Glutamatergic neuron (in vitro differentiated cells): ENCODE measurements at places on chromosomes 3 and 15. TPM values are rescaled to one million over a fixed set of nuclear protein-coding genes. Genes with fewer than 3 reads are reported as not detected.

DNA sequence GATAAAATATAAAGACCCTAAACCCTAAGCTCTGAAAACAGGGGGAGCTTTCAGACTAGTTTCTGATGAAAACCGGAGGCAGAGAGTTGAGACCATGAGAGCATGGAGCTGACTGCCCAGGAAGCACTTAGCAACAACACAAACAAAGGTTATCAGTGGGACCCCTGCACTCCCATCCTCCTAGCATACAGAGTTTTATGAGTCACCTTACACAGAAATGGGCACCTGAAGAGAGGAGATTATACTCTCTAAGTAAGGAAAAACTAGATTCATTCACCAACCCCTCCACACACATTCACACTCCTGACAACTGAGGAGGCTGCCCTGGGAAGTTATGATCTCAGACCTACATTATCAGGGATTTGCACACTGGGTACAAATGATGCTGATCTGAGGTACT lies 261.7 kb downstream of the ULK4 start:
- H3K4me1 ChIP-seq, result no peaks in the 10 kb centered on the region
- H3K36me3 ChIP-seq, result peaks cover 4% of the 10 kb centered on the region
- peaks cover 3% of the 10 kb centered on the region for H3K27me3 ChIP-seq

GRCh38 chr3:155676252-155676981 lies 68.5 kb downstream of the PLCH1 start:
- no peaks in the 10 kb centered on the region for H3K27me3 ChIP-seq
- no peak overlapping the region for H3K4me3 ChIP-seq
- H3K4me1 ChIP-seq, result peaks cover 2% of the 10 kb centered on the region
- no peaks in the 10 kb centered on the region for H3K36me3 ChIP-seq
- peak; percentile 42 for DNase-seq
- no peak overlapping the region for H3K27ac ChIP-seq

GRCh38 chr3:183018421-183019192 lies 38.3 kb upstream of the DCUN1D1 start:
- H3K27ac ChIP-seq, result no peak overlapping the region
- H3K4me1 ChIP-seq, result no peaks in the 10 kb centered on the region
- no peaks in the 10 kb centered on the region for H3K27me3 ChIP-seq
- no peak overlapping the region for H3K4me3 ChIP-seq
- no peaks in the 10 kb centered on the region for H3K36me3 ChIP-seq

DNA sequence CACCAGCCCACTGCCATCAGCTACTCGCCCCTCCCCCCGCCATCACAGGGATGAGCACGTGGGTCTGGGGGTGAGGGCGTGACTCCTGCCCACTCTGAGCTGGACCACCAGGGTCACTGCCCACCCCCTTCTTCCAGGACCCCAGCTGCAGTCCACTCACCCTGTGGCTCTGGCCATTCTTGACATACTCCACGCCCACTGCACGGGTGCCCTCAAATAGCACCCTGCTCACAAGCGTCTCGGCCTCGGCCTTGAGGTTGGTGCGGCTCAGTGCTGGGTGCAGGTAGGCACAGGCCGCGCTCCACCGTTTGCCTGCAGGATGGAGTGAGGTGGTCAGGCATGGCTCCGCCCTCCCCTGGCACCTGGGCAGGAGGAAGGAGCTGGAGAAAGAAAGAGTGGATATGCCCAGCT lies 23.9 kb downstream of the CHDH start:
- DNase-seq, result peak; percentile 9
- peaks cover 6% of the 10 kb centered on the region for H3K4me1 ChIP-seq
- H3K27ac ChIP-seq, result no peak overlapping the region
- no peaks in the 10 kb centered on the region for H3K36me3 ChIP-seq
- H3K27me3 ChIP-seq, result no peaks in the 10 kb centered on the region

- no peak for DNase-seq
- peaks cover 2% of the 10 kb centered on the region for H3K4me1 ChIP-seq
- no peaks in the 10 kb centered on the region for H3K36me3 ChIP-seq
- no peaks in the 10 kb centered on the region for H3K27me3 ChIP-seq
- H3K4me3 ChIP-seq, result no peak overlapping the region
Observed at GRCh38 chr3:153028381-153028780, 133.6 kb upstream of the RAP2B start.

DNA sequence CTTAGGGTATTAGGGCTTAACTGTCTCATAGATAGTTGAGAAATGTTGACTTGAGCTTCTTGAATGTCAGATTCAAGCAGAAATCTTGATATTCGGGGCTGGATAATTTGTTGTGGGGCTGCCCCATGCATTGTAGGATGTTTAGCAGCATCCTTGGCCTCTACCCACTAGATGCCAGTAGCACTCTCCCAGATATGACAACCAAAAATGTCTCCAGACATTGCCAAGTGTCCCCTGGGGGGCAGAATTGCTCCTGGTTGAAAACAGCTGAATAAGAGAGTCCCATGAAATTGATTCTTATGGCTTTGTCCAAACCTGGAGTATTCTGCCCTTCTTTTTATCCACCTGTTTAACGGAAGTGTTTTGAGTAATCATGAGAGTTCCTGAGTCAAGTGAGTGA lies 15.9 kb upstream of the LCMT2 start:
- H3K4me1 ChIP-seq, result no peaks in the 10 kb centered on the region
- no peaks in the 10 kb centered on the region for H3K27me3 ChIP-seq

- no peak overlapping the region for H3K4me3 ChIP-seq
- no peaks in the 10 kb centered on the region for H3K27me3 ChIP-seq
- no peaks in the 10 kb centered on the region for H3K4me1 ChIP-seq
- H3K27ac ChIP-seq, result no peak overlapping the region
- no peaks in the 10 kb centered on the region for H3K36me3 ChIP-seq
Observed at GRCh38 chr3:89067736-89068135, 39.7 kb upstream of the EPHA3 start.

- no peaks in the 10 kb centered on the region for H3K36me3 ChIP-seq
- no peak for DNase-seq
- H3K4me1 ChIP-seq, result peaks cover 15% of the 10 kb centered on the region
- no peak overlapping the region for H3K27ac ChIP-seq
Observed at GRCh38 chr3:120875989-120876388, 32.0 kb upstream of the STXBP5L start.

DNA sequence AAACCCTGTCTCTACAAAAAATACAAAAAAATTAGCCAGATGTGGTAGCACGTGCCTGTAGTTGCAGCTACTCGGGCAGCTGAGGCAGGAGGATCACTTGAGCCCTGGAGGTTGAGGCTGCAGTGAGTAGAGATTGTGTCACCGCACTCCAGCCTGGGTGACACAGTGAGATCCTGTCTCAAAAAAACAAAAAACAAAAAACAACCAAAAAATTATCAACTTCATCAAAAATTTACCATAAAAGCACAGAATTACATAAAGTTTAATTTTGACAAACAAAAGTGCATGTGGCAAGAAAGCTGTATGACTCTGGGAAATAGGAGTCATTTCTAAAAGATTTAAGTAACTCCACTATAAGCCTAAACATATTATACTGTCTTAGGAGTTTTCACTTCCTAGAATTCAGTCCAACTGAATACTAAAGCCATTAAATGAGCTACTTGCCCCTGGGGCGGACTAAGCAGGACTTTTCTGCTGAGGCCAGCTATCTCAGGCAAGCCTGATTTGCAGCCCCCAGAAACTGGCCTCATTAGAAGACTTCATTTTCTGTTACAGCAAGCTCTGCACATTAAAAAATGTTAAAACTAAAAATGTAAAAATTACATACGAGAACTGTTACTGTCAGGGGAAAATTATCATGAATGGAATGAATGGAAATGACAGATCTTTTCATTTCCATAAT lies 23.0 kb downstream of the HSPBAP1 start:
- H3K4me1 ChIP-seq, result no peaks in the 10 kb centered on the region
- no peak overlapping the region for H3K27ac ChIP-seq
- H3K4me3 ChIP-seq, result no peak overlapping the region
- no peak for DNase-seq
- H3K36me3 ChIP-seq, result no peaks in the 10 kb centered on the region

DNA sequence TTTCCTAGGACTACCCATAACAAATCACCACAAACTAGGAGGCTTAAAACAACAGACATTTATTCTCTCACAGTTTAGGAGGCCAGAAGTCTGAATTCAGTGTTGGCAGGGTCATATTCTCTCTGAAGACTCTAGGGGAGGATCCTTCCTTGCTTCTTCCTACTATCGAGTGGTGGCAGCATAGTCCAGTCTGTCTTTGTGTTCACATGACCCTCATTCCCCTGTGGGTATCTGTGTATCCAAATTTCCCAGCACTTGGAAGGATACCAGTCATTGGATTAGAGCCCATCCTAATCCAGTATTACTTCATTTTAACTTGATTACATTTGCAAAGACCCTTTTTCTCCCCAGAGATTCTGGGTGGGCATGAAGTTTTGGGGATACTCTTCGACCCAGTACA lies 63.8 kb downstream of the GMPS start:
- peaks cover 2% of the 10 kb centered on the region for H3K27me3 ChIP-seq
- H3K27ac ChIP-seq, result no peak overlapping the region
- no peaks in the 10 kb centered on the region for H3K36me3 ChIP-seq
- DNase-seq, result no peak

DLEC1 gene
- 0.42 TPM for total RNA-seq

STARD9 gene
- 45.1 TPM for total RNA-seq

DNA sequence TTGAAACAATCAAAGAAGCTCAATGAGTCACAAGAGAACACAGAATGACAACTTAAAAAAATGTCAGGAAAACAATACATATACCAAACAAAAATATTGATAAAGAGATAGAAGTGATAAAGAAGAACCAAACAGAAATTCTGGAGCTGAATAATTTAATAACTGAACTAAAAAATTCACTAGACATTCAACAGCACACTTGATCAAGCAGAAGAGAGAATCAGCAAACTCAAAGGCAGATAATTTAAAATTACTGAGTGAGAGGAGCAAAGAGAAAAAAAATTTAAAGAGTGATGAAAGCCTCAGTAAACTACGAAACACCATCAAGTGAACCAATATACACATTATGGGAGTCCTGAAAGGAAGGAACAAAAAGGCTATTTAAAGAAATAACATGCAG lies 61.9 kb downstream of the SERP1 start:
- no peak for DNase-seq
- H3K4me3 ChIP-seq, result no peak overlapping the region
- no peak overlapping the region for H3K27ac ChIP-seq
- H3K36me3 ChIP-seq, result peaks cover 36% of the 10 kb centered on the region
- H3K4me1 ChIP-seq, result no peaks in the 10 kb centered on the region
- no peaks in the 10 kb centered on the region for H3K27me3 ChIP-seq

ITGA11 gene
- 0.22 TPM for total RNA-seq

DNA sequence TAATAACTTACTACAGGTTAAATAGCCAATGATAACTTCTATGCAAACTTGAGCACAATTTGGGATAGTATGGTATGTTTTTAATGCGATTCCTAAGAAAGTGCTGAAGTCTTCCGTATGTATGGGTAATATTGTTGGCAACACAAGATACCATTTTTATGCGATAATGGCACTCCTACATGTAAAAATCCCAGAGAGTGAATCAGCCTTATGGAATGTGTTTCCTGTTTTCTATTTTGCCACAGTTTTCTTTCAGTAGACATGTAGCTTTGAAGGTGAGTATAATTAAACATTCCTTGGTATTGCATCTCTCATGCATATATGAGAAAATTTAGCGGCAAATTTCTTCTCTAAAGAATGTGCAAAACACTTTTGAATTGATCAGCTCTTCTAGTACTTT lies 396.8 kb upstream of the AZI2 start:
- no peak for DNase-seq
- no peaks in the 10 kb centered on the region for H3K4me1 ChIP-seq
- no peaks in the 10 kb centered on the region for H3K27me3 ChIP-seq
- H3K36me3 ChIP-seq, result peaks cover 4% of the 10 kb centered on the region
